ENCODE measurements at places on chromosomes 11 and 22.
A peak's percentile ranks its signal among the peaks of the same experiment; 100 is the strongest.

DNA sequence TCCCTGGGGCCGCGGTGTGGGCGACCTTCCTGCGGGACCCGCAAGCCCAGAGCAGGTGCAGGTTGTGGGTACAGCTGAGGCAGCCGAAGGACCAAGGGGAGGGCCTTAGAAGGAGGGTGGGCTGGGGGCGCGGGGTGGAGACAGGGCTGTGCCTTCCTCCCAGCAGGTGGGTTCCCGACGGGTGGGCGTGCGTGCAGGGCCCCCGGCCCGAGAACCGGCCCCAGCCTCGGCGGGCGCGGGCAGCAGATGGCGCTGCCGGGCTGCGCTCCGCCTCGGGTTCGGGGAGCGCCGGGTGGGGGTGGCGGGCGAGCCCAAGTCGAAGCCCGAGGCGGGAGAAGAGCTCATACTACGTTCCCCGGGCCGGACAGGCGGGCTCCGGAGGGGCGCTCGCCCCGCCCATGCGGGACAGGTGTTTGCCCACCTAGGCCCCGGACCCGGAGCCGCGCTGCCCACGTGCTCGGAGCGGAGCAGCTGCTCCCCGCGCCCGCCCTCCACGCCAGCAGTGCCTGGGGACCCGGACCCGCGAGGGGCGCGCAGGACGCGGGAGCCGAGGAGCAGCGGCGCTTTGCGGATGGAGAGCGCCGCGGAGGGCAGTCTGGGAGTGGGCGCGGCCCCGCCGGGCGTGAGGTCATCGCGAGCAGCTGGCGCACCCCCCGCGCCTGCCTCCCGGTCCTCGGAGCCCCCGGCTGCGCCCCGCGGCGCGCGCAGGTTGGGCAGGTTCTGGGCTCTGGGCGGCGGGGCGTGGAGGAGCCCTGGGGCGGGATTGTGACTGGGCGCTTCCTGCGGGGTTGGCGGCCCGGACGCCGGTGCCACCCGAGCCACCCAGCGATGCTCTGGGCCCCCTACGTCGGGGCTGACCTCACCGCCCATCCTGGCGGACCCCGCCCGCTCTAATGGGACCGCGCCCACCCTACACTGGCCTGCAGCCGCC, 25.3 kb downstream of the DUSP8 start:
- DNase-seq, result no peak

DNA sequence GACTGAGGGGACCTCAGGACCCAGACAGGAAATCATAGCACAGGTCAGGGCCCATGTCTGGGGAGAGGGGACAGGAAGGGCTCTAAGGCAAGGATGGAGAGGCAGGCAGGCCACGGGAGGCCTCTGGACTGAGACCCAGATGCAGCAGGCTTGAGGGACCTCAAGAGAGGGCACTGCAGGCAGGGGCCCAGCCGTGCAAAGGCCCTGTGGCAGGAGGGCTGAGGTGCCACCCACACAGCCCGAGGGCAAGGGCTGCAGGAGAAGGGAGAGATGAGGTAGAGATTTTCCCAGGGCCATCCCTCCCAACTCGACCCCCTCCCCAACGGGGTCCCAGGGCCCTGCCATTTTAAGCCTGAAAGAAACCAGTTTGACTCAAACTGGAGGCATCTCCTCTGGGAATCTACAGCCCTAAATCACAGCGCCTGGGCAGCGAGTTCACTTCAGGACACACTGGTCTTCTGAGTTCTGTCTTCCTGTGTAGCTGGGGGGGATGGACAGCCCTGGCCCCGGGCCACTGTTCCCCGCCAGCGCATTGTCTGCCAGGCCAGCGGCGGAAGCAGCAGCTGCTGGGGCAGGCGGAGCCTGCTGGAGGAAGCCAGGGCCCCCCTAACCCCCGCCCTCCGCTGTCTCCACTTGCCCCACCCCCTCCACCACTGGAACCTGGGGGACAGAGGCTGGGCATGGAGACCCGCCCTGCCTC, 20.3 kb upstream of the WNT7B start:
- DNase-seq, result no peak

DNA sequence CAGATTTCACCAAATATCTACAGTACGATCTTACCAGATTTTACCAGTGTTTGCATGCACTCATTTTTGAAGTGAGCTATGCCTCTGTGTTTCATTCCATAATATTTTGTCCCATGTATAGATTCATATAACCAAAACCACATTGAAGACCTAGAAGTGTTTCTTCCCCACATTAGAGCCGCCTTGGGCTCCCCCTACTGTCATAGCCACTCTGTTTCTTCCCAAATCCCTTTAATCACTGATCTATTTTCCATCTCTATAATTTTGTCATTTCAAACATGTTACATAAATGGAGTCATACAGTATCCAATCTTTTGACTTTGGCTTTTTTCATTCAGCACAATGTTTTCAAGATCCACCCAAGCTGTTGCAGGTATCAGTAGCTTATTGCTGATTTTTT, 12.7 kb downstream of the MRGPRX3 start:
- DNase-seq, result peak; percentile 23

DNA sequence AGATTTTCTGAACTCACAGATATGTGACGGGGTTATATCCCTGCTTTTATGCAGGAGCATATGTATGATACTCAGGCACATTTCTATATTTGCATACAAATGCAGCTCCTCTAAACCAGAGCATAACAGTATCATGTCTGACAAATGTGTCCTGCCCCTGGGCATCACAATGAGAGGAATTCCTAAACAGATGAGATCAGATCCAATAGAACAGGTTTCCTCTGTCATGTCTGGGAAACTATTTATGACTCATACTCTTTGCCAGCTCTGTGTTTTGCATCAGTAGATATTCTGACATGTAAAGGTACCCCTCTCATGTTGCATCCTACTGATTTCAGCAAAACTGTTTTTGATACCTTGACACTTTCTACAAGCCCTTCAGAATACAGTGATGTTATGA, 29.4 kb downstream of the SYT9 start:
- DNase-seq, result peak; percentile 4

GRCh38 chr22:48900327-48900597, 927.4 kb downstream of the BRD1 start:
- no peak for DNase-seq

DNA sequence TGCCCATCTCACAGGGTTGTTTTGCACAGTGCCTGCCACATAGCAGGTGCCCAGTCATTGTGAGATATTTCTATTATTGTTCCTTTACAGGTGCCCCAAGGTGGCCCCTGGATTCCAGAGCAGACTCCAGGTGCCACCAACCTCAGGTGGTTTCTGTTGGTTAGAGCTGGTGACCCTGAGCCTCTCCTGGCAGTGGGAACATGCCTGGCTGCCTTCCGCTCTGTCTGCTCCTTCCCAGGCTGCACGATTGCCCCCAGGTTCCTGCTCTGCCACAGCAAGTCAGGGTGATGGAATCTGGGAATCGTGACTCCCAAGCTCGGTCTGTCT, 12.6 kb upstream of the OMP start:
- no peak for DNase-seq

GRCh38 chr11:88507771-88508417, 170.4 kb upstream of the CTSC start:
- DNase-seq, result no peak

- DNase-seq, result no peak
Measured at GRCh38 chr11:13000721-13001120, 8.4 kb upstream of the RASSF10 start.

- no peak for DNase-seq
Measured at GRCh38 chr22:44825310-44826150, 73.2 kb downstream of the ARHGAP8 start.

- DNase-seq, result no peak
Measured at GRCh38 chr11:122893131-122893530, 10.6 kb downstream of the JHY start.

- DNase-seq, result no peak
Measured at GRCh38 chr11:11004069-11004468, 146.2 kb upstream of the ZBED5 start.

DNA sequence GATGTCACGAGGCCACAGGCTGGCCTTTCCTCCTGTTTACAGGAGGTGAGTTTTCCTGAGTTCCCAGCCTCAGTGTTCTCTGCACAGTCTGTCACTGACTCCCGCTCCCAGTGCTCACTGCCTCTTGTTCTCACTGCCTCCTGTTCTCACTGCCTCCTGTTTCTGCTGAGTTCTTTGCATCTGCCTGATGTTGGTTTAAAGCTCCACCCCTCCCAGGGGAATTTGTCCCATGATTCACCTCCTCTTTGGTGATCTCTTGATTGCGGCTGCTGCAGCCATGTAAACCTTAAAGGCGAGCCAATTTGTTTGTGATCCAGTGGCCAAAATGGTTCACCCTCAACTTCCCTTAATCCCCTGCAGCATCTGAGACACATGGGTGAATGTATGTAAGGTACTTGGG, 6.0 kb upstream of the TUBA8 start:
- no peak for DNase-seq

DNA sequence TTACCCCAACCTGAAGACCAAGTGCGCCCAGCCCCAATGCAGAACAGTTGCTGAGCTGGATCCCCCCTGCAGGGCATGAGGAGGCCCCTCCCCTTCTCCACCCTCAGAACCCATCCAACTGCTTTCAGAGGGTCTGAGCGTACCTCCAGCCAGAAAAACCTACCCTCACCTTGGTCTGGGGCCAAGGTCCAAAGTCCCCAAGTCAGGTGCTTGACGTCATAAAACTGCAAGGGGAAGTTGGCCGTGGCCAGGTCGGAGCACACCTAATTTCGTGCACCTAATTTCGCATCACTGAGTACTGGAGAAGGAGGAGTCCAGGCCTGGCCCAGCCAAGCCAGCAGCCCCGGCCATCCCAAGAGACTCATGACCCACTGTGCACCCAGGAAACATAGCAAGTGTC, 289.8 kb downstream of the CTTN start:
- no peak for DNase-seq

DNA sequence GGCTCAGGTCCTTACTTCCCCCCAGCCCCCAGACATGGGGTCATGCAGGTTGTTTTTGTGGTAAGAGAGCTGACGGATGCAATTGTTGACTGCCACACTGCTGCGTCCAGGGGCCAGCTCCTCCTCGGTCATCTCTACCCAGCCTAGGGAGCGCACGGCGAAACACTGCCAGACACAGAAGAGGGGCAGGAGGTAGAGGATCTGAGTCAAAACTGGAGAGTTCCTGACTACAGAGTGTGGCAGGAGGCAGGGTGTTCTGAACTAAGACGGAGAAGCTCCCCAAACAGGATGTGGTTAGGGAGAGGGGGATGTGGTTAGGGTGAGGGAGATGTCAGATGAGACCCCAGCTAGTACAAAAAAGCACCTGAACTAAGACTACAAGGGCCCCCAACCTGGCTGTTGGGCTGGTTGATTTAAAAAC, 12.3 kb downstream of the SMPD1 start:
- DNase-seq, result no peak

DNA sequence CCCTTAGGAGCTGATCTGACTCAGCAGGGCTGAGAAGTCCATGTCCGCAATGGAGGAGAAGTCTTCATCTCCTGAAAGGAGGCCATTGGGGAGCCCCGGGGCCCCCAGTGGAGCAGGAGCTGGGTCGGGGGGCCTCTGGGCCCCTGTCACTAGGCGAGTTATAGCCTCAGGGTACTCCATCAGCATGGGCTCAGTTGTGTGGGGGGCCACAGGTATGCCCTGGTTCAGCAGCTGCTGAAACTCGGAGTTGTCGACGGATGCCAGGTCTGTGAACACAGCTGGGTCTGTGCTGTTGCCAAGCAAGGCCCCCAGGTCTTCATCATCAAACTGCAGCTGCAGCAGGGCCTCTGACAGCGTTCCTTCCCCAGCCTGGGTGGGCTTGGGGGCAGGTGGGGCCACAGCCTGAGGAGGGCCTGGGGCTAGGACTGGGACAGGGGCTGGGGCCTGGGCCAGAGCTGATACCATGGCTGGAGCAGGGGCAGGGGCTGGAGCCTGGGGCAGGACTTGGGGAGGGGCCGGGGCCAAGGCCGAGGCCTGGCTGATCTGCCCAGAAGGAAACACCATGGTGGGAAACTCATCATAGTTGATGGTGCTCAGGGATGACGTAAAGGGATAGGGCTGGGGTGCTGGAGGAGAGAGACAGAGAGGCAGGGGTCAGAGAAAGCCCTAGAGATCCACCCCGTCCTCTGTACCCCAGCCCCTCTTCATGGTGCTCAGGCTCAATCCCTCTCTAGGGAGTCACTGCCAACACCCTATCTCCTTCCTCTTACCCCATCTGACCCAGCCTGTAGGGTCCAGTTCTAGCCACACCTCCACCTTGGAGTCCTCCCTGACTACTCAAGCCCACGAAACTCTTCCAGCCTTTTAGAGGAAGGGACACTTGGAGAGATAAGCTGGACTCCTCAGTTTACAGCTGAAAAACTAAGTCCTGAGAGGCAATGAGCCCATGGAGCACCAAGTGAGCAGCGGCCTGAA, 8.1 kb downstream of the RELA start:
- no peak for DNase-seq

DNA sequence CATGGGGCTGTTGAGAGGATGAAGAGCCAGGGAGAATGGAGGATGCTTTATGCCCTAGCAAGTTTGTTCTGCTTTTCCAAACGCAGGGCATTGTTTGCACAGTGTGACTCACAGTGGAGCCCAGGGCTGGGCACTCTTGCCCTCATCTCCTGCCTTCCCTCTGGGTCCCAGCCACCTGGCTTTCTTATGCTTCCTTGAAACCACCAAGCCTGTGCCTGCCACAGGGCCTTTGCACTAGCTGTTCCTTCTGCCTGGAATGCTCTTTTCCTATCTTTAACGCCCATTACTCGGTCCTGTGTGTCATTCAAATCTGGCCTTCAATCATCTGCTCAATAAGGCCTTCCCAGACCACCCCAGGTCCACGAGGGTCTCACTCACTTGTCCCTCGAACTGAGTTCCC, 46.9 kb upstream of the RFPL3 start:
- DNase-seq, result no peak

DNA sequence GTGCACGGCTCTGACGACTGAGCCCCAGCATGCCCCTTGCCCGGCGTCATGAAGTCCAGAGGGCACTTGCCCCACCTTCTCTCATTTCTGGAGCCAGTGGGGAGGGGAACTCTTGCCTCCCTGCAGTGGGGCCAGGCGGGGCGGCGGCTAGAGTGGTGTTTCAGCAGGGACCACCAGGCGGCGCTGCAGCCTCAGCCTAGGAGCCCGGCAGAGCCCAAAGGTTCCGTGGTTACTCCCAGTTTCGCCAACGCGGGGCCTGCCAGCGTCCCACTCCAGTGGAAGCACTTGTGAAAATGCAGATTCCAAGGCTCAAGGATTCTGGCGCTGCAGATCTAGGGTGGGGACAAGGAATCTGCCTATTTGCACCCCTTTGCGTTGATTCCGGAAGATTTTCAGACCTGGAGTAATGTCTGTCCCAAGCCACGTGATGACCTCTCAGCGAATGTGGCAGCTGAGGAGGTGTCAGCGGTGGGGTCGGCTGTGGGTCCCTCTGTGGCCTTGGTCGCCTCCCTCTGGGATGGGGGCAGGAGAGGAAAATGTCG, 55.7 kb downstream of the CD82 start:
- peak; percentile 55 for DNase-seq

DNA sequence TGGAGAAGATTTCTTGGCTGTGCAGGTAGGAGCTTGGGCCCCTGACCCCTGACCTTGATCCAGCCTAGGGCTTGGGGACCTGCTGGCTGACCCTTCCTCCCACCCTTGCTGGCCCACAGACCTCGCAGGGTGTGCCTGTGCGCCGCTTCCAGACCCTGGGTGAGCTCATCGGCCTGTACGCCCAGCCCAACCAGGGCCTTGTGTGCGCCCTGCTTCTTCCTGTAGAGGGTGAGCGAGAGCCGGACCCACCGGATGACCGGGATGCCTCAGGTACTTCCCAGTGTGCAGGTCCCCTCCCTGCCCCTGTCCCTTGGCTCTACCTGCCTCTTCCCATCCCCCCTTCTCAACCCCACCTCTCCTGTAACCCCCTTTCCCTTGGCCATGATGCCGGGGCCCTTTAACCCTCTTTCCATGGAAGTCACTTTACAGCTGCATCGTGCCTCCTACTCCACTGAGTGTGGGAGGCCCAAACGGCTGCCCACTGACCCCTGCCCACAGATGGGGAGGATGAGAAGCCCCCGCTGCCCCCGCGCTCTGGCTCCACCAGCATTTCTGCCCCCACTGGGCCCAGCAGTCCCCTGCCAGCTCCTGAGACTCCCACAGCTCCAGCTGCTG, 3.8 kb downstream of the INPPL1 start:
- no peak for DNase-seq

All from HepG2 (cell line).